Stimulated activated CD8-positive, alpha-beta memory T cell treated with anti-CD3 and anti-CD28 coated beads, Interleukin-4, amount 100 ng/mL, for 4 hours (primary cell): ENCODE measurements at places on chromosomes 12 and 14.

DNA sequence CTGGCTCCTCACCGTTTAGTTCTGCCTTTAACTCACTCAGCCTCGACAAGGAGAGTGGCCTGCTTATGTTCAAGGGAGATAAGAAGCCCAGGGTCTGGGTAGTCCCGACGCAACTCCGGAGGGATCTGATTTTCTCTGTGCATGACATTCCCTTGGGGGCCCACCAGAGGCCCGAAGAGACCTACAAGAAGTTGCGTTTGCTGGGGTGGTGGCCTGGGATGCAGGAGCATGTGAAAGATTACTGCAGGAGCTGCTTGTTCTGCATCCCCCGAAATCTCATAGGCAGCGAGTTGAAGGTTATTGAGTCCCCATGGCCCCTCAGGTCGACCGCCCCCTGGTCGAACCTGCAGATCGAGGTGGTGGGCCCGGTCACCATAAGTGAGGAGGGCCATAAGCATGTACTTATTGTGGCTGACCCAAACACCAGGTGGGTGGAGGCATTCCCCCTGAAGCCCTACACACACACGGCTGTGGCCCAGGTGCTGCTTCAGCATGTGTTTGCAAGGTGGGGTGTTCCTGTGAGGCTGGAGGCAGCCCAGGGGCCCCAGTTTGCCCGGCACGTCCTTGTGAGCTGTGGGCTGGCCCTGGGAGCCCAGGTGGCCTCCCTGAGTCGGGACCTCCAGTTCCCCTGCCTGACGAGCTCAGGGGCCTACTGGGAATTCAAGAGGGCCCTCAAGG lies 13.1 kb downstream of the CBLN3 start:
- no peak for DNase-seq

GRCh38 chr14:103343164-103343879 lies 9.3 kb downstream of the EIF5 start:
- DNase-seq, result no peak

DNA sequence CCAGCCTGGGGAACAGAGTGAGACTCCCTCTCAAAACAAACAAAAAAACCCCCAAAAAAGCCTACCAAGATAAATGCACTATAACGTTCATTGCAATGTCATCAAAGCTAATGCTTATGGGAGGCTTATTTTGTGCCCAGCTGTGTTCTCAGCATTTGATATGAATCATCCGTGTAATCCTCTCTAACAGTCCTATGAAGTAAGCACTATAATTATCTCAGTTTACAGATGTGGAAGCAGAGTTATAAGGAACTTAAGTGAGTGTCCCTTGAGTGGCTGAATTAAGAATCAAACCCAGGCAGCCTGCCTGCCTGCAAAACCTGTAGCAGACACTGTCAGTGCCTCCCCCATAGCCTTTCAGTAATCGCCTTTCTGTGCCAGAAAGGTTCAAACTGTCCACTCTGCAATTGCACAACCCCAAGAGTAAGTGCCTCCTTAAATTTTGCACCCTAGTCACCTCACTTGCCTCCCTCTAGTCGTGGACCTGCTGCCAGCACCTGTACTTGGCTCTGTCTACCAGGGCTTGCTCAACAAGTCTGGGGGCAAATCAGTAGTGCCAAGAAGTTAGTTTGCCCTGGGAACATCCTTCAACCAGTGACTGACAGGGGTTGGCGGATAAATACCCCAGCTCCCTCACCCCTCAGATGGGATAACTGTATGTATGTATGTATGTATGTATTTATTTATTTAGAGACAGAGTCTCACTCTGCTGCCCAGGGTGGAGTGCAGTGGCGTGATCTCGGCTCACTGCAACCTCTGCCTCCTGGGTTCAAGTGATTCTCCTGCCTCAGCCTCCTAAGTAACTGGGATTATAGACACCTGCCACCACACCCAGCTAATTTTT lies 23.8 kb upstream of the PPP1CC start:
- DNase-seq, result no peak

DNA sequence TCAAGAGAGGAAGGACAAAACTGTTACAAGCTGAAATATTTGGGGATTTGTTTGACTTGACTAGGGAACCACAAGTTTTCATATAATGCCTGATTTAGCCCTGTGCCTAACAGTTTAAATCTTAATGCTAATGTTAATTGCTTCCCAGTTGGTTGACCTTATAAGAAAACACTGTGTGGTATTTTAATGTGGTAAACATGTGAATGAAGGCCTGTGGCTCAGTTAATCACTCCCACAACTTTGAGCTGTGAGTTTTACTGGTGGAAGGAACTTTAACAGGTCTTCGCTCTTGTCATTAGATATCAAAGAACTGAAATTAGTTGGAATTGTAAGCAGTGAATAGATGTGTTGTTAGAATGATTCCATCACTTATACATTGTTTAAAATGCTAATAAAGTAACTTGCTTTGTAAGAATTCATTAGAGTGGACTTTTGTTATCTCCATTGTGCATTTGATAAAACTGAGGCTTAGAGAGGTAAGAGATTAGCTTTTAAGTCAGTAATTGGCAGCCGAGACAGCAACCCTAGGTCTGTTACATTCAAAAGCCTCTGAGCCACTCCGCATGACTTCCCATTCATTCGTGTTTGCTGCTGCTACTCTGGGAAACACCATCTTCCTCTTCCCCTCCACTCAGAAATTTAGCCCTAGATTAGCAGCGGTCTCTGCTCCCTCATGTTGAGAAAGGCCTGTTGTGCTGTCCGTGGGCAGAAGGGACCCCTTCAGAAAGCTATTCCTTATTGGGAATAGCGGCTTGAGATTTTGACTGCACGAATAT lies 1.0 kb upstream of the TBK1 start:
- DNase-seq, result no peak

DNA sequence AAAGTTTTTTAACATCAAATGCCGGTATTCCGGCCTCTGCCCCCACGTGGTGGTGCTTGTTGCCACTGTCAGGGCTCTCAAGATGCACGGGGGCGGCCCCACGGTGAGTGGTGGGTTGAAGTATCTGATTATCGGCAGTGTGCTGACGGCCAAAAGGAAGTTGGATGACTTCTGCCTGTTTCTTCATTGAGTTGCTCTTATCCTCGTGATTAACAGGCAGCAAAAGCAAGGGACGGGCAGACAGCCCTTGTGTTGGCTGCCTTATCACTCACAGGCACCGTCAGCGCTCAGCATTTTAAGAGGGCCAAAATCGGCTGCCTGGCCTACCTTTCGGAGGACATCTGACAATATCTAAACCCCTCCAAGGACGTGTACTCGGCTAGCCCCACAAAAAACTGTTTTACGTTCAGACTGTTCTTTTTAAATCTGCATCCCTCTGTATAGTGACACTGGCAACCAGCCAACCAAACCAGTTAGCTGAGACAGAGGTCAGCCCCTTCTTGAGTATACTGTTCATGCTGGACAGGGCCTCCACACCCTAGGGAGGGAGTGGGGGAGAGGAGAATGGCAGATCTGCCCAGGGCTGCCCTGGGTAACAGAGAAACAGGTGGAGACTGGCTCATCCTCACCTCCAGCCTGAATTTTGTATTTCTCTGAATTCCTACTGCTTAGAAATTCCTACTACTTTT lies 22.9 kb upstream of the AKAP5 start:
- DNase-seq, result no peak

- DNase-seq, result no peak
These were observed 115.3 kb upstream of the PLXNC1 start for GRCh38 chr12:94033101-94033500.

GRCh38 chr12:120404271-120404670 lies 33.6 kb upstream of the COX6A1 start:
- no peak for DNase-seq

- no peak for DNase-seq
These were observed 80.7 kb upstream of the METAP2 start for GRCh38 chr12:95393191-95393790.

GRCh38 chr12:131454418-131455217 lies 256.3 kb upstream of the SFSWAP start:
- DNase-seq, result no peak

- DNase-seq, result no peak
These were observed 217.0 kb downstream of the SYNE2 start for GRCh38 chr14:64069634-64070359.

DNA sequence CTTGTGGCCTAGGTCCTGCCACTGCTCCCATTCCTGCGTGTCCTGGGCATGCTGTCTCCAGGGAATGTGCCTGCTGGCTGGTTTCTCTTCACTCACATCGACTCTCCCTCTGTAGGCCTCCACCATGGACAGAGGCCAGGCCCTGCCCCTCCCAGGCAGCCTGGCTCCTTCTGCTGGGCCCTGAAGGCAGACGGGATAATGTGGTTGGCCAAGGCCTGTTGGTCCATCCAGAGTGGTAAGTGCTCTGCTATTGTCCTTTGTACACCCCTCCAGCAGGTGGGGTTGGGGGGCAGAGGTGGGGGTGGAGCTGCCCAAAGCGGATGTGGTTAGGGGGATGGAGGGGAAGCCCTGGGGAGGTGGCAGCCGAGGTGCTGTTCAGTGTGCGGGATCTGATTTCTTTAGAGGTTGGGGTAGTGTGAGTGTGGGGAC lies 9.5 kb upstream of the NR4A1 start:
- no peak for DNase-seq

GRCh38 chr14:104135121-104135903 lies 3.1 kb upstream of the KIF26A start:
- DNase-seq, result no peak

GRCh38 chr12:25384038-25384892 lies 133.5 kb upstream of the KRAS start:
- DNase-seq, result no peak

DNA sequence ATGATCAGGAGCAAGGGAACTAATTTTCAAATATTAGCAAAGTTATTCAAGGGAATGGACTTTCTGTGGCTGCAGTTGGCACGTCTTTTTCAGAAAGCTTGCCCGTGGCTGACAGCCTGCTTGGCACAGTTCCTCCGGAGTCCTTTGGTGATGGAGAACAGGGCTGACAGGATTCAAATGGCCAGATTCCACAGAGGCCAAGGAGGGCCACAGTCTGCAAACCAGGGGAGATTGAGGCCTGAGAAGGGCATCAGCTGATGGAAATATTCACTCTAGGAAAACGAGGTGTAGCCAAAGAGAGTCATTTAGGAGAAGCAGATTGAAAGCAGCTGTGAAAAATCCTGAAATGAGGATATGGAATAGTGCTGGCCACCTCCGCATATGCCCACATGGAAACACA lies 178.3 kb downstream of the EMP1 start:
- no peak for DNase-seq

DNA sequence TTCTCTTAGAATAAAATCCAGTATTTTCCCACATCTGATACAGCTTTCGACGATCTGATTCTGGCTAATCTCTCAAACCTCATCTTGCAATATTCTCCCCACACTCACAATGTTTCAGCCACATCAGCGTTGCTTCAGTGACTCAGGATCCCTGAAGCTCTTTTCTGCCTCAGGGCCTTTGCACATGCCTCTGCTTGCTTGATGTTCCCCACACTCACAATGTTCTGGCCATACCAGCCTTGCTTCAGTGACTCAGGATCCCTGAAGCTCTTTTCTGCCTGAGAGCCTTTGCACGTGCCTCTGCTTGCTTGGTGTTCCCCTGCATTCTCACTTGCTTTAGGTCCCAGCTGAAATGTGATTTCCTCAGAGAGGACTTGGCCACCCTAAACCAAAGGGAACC lies 2.6 kb downstream of the C12orf42 start:
- no peak for DNase-seq
